Left lung (tissue), 14 donors: ENCODE measurements at places on chromosomes 6 and 20. TPM values are rescaled to one million over a fixed set of nuclear protein-coding genes. Genes with fewer than 3 reads are reported as not detected.

The KCNG1 gene
- 1.3 TPM for polyA plus RNA-seq

The PRL gene
- not detected for polyA plus RNA-seq

The GNAS-AS1 gene
- 0.74 TPM for polyA plus RNA-seq

The C20orf144 gene
- 0.46 TPM for polyA plus RNA-seq

The EEF1A2 gene
- polyA plus RNA-seq: 0.32 TPM

The WFDC12 gene
- polyA plus RNA-seq: not detected

The SNAP25 gene
- 10.9 TPM for polyA plus RNA-seq

The PLA2G7 gene
- polyA plus RNA-seq: 1.0 TPM

The SLC16A10 gene
- 8.3 TPM for polyA plus RNA-seq

The LKAAEAR1 gene
- 0.56 TPM for polyA plus RNA-seq

The CLPSL1 gene
- polyA plus RNA-seq: not detected

The KIF25 gene
- 14.6 TPM for polyA plus RNA-seq

The NKX2-2 gene
- 0.18 TPM for polyA plus RNA-seq

The COMMD7 gene
- 58.0 TPM for polyA plus RNA-seq

The HLA-DQB2 gene
- 0.47 TPM for polyA plus RNA-seq

The RTN4IP1 gene
- polyA plus RNA-seq: 8.7 TPM

The DEFB132 gene
- not detected for polyA plus RNA-seq
